ENCODE measurements at places on chromosomes 2 and 18.

DNA sequence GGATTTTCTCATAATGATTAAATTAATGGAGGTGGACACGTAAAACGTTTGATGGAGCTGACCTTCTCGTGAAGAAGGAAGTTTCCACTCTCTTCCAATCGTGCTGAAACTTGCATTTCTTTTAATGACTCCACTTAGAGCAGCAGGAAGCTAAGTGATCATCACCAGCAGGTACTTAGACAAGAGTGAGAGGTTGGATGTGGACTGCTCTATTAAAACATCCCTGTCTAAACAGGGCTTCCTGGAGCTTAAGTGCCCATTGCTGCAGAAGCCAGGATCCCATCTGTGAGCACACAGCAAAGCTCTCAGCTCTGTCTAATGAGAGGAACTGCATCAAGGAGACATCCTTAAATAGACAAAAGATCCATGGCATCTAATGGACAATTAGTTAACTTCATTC is 1539.5 kb upstream of the CELF4 start:
- DNase-seq: no peak

DNA sequence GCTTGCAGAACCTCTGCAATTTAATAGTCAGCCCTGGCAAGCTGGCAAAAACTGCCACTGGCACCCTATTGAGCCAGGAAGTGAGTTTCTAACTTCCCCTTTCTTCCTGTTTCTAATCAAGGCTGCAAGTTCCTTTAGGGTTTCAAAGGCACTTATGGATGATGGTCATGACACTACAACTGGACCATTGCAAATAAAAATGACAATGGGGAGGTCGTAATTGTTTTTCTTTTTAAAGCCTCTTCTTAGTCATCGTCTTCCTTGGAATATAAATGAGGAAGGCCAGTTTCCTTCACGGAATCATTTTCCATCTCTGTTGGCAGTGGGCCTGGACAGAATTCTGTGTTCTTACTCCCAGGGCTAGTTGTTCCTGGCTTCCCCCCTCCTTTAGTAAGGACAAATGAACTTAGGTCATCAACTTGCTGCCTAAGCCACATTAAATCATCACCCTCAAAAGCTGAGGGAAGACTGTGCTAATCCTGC is 35.8 kb downstream of the SH3RF3 start:
- DNase-seq: no peak

DNA sequence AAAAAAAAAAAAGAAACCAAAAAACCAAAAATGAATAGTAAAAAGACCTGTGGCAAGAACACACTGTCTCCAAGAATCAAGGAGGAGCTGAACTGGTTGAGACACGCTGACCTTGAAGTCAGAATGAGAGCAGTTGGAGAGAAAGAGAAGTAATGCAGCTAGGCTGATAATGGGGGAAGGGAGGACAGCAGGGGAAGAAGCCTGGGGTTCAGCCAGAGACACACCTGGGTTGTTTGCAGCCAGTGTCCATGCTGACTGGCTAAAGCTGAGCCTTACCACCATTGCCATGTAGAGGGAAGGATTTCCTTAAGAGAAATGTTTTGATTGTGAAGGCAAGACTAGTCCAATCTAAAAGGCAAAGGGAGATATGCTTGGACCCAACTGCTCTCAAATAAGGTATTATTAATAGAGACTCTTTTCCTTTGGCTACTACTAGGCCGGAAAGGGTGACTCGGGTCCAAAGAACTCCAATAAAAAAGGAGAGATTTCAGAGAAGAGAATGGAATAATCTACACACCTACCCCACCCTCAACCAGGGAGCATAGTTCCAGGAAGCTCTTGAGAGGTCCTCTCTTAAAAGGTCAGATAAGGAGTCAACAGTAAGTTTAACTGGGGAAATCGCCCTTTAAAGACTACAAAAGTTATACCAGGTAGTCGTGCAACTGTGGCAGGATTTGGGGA is 25.2 kb upstream of the REL start:
- DNase-seq: no peak

GRCh38 chr2:47569658-47570475 is 166.9 kb downstream of the MSH2 start:
- no peak for DNase-seq

DNA sequence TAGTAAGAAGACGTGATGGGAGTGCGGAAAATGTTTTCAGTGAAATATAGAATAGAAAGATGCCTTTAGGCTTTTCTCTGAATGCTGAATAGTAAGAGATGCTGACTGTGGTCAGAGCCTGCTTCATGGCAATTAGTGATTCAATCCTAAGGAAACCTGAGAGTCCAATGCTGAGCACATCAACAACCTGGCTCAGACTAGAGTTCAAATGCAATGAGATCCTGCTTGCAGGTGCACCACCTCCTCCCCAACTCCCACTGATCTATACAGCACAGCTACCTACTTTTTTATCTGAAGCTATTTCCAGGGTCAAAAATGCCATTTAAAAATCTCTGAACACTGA is 65.4 kb downstream of the AAK1 start:
- DNase-seq: no peak

GRCh38 chr2:176063958-176064357 is 19.8 kb downstream of the EVX2 start:
- DNase-seq: peak; percentile 65

DNA sequence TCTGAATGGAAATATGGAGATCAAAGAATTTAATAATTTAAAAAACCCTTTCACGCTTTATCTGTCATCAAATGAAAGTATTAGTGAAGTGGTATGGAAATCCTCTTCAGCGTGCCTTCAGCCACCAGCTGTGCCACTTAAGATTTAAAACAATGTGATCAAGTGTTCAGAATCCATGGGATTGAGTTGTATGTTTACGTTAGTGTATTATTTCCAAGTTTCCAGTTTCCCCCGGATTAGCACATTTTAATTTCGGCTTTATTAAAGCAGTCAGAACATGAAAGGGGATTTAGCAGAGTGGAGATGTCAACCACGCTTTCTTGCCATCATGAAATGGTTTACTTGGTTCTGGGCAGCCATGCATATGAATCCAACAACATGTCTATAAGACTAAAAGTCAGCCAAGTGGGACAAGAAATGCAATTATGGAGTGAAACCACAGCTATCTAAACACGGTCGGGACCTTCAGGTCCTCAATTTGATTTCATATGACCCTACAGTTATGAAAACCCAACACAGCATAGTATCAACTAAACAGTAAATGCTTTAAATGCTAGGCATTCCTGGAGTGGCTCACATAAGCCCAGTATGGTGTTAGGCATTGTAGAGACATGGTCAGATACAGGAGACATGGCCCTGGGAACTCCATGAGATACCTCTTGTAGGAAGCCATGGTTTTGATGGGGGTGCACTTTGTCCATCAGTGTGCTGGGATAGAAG is 224.9 kb upstream of the EPAS1 start:
- no peak for DNase-seq

- no peak for DNase-seq
Measured at GRCh38 chr2:95343429-95344214, 46.5 kb downstream of the KCNIP3 start.

DNA sequence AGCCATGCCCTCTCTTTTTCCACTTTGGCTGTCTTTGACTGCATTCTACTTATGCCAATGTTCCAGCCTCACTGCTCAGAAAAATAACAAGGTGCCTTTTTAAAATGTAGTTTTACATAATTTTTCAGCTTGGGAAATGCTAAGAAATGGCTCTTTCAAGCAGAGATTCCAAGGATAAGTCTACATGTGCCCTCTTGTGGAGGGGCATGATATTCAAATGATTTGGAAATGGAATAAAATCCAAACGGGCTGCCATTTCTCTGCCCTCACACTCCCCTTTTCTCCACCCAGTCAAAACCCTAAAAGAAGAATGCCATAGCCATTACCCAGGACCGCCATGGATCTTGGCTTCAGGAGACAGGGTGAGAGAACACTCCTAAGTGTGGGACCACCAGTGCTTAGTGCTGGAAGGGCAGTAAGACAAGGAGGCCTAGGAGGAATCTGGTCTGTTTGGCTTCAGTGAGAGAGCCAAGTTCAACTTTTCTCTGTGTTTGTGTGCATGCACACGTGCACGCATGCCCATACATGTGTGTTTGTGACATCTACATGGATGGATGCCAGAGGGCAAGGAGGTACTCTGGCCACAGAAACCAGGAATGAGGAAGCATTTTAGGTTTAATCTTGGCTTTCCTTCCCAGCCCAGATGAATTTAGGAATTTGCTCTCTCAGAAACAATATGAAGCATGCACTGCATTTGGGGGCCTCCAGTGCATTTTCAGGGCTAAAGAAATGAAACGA is 174.0 kb upstream of the SLC14A2 start:
- DNase-seq: no peak

- DNase-seq: no peak
Measured at GRCh38 chr2:239605409-239605808, 204.6 kb upstream of the HDAC4 start.

DNA sequence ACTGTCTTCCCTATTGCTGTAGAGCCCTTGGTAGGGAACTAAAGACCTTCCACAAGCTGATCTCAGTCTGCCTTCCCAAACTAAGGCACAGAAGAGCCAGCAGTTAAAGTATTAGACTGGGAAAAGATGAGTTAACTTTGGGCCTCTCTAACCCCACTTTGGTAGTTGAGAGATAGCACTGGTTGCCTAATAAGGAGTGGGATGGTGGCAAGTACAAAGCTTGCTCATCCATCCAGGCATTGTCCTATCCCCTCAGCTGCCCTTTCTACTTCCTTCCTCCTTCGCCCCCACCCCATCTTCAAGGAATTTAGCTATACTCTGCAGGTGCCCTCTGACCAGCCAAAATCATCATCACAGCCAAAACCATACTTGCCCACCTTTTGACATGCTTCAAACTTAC is 22.2 kb upstream of the AFTPH start:
- no peak for DNase-seq

- no peak for DNase-seq
Measured at GRCh38 chr2:73253901-73254300, 19.8 kb downstream of the CCT7 start.

DNA sequence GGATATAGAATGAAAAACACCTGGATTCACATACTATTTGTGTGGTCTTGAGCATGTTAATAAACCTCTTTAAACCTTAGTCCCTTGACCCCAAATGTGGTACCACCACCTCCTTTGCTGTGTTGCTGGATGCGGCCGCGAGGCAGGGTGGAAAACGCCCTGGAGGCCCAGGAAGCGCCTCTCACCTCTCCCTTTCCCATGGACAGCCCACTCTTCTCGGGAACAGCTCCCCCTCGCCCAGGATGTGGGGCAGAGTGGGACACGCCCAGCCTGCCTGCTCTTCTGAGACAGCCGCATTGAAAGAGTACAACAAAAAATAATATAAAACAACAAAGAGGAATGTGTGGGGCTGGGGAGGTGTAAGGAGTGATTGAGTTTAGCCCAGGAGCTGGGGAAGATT is 549.0 kb upstream of the ID2 start:
- no peak for DNase-seq

DNA sequence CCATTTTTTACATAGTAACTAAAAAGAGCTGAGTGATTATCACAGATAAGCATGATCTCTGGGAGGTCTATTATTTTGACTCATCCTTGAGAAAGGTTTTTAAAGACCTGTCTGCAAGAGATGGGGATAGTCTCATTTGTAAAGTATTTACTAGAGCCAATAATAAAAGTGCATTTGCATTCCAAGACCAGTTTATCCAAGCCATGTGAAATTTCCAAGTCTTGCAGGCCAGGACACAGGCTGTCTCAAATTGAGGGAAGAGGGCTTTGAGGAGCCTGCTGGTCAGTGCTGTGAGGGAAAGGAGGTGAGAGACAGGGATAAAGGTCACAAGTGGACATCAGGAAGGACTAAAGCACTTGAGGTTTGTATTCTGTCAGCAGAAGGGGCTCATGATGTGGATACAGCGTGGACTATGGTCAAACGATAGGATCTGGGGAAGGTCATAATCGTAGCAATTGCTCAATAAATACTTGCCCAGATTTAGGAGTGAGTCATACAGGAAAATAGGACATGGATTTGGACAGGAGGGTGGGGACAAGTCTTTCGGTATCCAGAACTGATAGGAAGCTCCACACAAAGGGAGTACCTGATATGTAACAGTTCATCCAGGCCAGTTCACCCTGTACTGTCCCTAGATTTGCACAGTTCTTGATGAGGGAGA is 6.6 kb upstream of the CDH2 start:
- DNase-seq: no peak

DNA sequence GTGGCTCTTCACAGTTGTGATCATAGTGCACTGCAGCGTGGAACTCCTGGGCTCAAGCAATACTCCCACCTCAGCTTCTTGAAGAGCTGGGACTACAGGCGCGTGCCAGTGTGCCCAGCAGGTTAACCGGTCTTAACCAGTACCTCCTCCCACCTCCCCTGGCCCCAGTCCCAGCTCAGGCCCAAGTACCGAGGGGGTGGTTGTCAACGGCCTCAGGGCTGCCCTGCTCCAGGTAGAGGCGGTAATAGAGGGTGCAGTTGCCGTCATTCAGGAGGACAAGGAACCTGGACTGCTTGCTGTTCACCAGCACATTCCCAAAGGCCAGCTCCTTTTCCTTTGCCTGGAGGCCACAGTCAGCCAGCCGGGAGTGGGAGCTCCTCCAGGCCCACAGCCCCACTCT is 19.7 kb downstream of the CFAP65 start:
- no peak for DNase-seq

DNA sequence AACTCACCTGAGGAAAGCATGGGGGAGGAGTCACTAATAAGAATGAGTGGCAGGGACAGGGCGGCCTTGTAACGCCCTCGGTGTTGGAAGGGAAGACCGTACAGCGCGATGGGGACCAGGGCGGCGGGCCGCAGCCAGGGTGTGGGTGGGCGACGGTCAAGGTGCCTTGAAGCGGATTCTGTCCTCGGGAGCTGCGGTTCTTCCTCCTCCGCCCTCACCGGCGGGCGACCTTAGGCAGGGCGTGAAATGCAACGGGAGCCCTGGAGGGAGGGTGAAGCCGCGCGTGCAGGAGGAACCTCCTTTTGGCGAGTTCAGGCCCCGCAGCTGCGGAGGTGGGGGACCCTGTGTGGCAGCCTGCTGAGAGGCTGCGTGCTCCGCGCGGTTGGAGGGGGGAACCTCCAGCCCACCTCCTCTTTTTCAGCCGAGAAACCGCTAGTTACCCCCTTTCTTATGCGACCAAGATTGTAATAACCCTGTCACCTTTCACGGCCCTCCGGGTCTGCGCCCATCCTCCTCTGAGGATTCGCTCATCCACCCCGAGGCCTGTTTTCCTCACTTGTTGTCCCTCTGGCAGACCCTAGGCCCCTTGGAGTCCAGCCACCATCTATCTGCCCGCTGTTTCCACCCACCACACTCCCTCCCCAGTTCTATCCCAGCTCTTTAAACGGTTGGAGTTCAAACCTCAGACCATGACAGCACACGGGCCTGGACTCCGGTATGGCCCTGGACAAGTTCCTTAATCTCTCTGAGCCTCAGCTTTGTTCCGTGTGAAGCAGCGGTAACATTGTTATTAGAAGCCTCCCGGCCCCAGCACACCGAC is 823 bp upstream of the RNU2-63P start:
- no peak for DNase-seq

GRCh38 chr2:25684577-25685473 is 11.4 kb upstream of the DTNB start:
- peak; percentile 85 for DNase-seq

DNA sequence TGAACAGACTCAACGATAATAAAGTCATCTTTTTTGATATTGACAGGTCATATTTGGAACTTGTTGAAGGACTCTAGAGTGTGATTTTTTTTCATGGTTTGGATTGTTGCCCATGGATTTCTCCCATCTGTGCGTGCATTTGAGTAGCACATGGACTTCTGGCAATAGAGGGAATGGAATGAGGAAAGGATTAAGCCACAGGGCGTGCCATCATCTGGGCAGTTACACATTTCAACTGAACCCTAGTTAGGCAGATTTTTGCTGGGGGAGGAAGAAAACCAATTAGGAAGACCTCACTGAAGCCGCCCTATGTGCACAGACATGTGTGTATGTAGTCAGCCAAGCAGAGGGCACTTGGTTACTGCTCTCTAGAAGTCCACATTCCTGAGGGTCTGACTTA is 72.6 kb downstream of the TPGS2 start:
- no peak for DNase-seq
